Articular chondrocyte of knee joint (primary cell): ENCODE measurements at places on chromosomes 13 and 19. TPM values are rescaled to one million over a fixed set of nuclear protein-coding genes. Genes with fewer than 3 reads are reported as not detected.

The FSD1 gene
- total RNA-seq, result 1.1 and 1.4 TPM in 2 replicates

The SLC25A41 gene
- total RNA-seq, result 0.11 TPM in 1 of 2 replicates, not detected in the other

The CYP2S1 gene
- 0.11 TPM in 1 of 2 replicates, not detected in the other for total RNA-seq

The ZNF763 gene
- total RNA-seq, result 3.0 and 4.5 TPM in 2 replicates

The SLC25A42 gene
- 5.0 and 5.6 TPM in 2 replicates for total RNA-seq

The FGF22 gene
- total RNA-seq, result not detected in 2 replicates

The FAM216B gene
- not detected in 2 replicates for total RNA-seq

The SIGLEC8 gene
- total RNA-seq, result not detected in 2 replicates

The ADGRE3 gene
- total RNA-seq, result not detected in 2 replicates

The LHFPL6 gene
- 68.1 and 73.5 TPM in 2 replicates for total RNA-seq
